ENCODE measurements at places on chromosomes 3 and 15. TPM values are rescaled to one million over a fixed set of nuclear protein-coding genes. Genes with fewer than 3 reads are reported as not detected.

The TUBGCP4 gene
- total RNA-seq: 14.2 TPM

The STAC gene
- total RNA-seq: 0.88 TPM

The P2RY1 gene
- 0.59 TPM for total RNA-seq

The PCOLCE2 gene
- total RNA-seq: 29.4 TPM

The ZNF774 gene
- total RNA-seq: 2.1 TPM

The PEX5L gene
- total RNA-seq: under 0.01 TPM

All from smooth muscle cell of the umbilical artery (primary cell).